ENCODE measurements at places on chromosomes 16 and 17.
A peak's percentile ranks its signal among the peaks of the same experiment; 100 is the strongest.

- no peak for DNase-seq
These were observed 516 bp downstream of the ABR start for GRCh38 chr17:1179112-1179817.

- DNase-seq: no peak
These were observed 30.9 kb upstream of the PHB1 start for GRCh38 chr17:49445591-49445990.

- DNase-seq: no peak
These were observed 42.6 kb downstream of the CFAP20 start for GRCh38 chr16:58086381-58087208.

DNA sequence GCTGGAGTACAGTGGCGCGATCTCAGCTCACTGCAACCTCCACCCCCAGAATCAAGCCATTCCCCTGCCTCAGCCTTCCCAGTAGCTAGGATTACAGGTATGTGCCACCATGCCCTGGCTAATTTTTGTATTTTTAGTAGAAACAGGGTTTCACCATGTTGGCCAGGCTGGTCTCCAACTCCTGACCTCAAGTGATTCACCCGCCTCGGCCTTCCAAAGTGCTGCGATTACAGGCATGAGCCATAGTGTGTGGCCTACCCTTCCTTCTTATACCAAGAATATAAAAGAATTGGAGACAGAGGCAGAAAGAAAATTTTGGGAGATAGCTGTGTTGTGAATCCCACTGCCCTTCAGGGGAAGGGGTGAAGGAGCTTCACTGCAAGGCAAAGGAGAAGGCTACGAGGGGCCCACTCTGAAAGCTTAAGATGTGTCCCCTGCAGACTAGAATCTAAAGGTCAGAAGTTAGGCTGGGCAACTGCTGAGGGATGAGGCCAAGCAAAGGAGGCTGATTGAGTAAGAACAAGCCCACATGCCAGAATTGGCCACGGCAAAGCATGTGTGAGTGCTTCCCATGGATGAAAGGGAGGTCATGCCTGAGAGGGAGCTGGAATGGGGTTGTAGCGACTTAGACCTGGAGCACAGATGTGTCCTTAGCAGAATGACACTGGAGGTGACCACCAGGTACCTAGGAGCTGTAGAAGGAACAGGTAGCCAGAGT, 8.4 kb upstream of the CRYBA1 start:
- DNase-seq: no peak

GRCh38 chr17:57889892-57890856, 40.3 kb upstream of the MRPS23 start:
- no peak for DNase-seq

GRCh38 chr16:88352261-88353200, 30.2 kb upstream of the ZNF469 start:
- DNase-seq: no peak

DNA sequence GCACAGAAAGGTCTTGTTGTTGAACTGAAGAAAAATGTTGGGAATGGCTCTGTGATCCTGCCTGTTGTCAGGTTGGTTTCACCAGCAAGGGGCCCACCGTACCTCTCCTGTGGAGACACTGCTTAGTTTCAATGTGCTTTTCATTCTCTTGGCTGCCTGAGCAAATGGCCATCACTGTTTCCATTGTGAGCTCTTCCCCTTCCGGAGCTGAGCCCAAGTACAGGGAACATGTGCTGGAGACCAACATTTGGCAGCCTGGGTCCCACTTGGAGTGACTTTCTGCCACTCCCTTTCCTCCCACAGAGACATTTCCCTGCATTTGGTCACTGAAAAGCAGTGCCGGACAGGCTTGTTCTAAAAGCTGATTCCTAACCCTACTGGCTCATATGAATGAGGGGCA, 23.1 kb downstream of the GABARAPL2 start:
- DNase-seq: no peak

DNA sequence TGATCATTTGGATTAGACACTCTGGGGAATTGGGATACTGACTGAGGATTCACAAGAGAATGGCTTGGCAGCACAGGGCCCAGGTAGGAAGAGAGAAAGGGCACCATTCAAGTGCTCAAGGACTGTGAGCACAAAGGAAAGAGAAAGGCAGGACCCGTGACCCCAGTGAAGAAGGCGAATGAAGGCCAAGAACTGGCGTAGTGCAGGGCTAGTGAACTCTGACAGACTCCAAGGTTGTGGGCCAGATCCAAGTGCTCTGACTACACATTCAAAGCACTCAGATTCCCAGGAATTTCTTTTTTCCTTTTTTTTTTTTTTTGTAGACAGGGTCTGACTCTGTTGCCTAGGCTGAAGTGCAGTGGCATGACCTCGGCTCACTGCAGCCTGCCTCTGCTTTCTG, 5.0 kb downstream of the GTF3C1 start:
- no peak for DNase-seq

GRCh38 chr16:7597677-7598076, 265.0 kb downstream of the RBFOX1 start:
- no peak for DNase-seq

DNA sequence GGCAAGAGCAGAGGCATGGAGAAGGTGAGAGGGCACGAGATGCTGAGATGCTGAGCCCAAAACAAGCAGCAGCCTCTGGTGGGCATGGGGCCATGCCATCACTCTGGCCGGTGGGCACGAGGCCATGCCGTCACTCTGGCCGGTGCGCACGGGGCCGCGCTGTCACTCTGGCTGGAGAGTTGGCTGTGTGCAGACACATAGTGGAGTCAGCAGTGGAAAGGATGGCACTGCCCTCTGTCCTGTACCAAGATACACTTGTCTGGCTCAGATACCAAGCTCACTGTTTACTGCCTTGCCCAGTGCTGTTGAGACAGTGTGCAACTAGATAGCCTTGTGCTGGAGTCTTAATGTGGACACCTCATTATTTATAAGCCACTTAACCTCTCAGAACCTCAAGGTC, 45.1 kb downstream of the CYB5D2 start:
- DNase-seq: no peak

DNA sequence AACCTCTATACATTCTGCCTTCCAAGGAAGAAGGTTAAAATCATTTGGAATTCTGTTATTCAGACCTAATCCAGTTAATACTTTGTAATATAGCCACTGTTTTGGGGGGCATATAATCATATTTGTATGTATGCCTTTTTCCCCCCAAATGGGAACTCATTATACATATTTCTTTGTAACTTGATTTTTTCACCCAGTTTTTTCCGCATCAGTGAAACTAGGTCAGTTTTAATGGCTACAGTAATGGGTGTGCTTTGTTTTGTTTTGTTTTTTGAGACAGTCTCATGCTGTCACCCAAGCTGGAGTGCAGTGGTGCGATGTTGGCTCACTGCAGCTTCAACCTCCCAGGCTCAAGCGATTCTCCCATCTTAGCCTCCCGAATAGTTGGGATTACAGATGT, 54.9 kb downstream of the WWP2 start:
- DNase-seq: no peak

GRCh38 chr16:9536905-9537304, 445.5 kb downstream of the HAPSTR1 start:
- no peak for DNase-seq

DNA sequence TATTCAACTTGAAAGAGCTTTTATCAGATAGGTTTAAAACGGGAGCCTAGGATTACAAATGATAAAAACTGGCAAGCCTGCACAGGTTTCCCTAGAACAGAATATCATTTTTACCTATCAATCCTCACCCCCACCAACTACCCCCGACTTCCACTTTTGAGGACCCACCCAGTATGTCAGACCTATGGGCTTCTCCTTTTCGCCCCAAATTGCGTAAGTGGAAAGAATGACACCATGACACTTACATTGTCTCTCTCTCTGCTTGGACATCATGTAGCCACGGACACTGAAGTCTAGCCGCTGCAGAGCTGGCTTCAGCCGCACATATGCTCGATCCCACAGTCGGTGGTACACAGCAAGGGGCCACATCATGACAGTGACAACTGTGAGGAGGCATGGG, 7.4 kb upstream of the PSMC3IP start:
- no peak for DNase-seq

GRCh38 chr16:86297866-86298757, 212.2 kb upstream of the FOXF1 start:
- DNase-seq: no peak

DNA sequence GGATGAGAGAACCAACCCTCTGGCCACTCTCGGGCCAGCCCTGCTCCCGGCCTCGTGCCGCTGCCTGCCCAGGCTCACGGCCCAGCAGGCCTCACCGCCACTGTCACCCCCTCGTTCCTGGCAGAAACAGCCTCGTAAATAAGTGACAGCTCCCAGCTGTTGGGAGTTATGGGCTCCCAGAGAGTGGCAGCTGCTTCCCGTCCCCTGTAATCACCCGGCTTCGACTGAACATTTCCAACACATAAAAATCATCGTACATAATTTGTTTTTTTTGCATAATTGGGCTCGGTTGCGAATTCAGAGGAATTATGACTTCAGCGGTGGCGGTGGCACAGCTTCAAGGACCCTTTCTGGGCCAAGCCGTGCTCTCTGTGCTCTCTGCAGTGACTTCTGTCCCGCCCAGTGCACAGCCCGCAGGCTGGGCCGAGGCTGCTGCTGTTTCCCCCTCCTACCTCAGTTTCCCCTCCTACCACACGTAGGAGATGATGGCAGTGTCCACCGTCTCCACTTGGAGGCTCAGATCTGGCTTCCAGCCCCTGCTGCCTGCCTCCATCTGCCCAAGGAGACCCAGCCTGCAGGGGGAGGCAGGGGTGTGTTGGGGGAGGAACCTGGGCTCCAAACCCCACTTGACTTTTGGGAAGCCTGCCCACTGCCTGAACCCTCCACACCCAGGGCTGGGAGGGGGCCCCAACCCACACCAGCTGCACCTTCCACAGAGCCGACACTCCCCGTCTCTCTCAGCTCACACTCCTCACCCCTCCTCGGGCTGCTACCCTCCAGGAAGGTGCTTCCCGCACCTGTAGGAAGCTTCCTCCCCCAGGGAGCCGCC, 84.9 kb downstream of the RTN4RL1 start:
- DNase-seq: no peak

- no peak for DNase-seq
These were observed 80.7 kb downstream of the MPRIP start for GRCh38 chr17:17122781-17123483.

DNA sequence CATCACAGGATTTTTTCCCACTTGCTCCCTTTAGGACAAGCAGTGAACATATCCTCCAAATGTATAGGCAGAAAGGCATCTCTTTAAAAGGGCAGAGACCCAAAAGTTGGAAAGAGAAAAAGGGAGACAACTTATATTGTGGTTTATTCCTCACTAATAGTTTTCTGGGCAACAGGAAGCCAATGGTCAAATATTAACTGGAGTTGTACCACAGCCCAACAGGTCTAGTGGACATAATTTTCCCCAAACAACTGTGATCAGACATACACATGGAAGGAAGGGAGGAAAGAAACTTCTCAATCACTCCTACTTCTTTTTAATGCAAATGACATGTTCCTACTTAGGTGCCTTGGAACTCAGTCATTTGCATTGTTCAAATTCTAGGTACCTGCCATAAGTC, 78.4 kb downstream of the SOX9 start:
- DNase-seq: no peak

GRCh38 chr17:1606352-1606985, 22.2 kb downstream of the SLC43A2 start:
- peak; percentile 71 for DNase-seq

GRCh38 chr17:41478237-41478636, 2.7 kb downstream of the KRT35 start:
- no peak for DNase-seq

- DNase-seq: no peak
These were observed 12.1 kb downstream of the ZZEF1 start for GRCh38 chr17:4130715-4131114.

GRCh38 chr16:35365675-35366074, 1906.3 kb downstream of the TP53TG3F start:
- DNase-seq: no peak

Data from GM06990 (cell line).